ENCODE measurements at places on chromosomes 16 and 17.

DNA sequence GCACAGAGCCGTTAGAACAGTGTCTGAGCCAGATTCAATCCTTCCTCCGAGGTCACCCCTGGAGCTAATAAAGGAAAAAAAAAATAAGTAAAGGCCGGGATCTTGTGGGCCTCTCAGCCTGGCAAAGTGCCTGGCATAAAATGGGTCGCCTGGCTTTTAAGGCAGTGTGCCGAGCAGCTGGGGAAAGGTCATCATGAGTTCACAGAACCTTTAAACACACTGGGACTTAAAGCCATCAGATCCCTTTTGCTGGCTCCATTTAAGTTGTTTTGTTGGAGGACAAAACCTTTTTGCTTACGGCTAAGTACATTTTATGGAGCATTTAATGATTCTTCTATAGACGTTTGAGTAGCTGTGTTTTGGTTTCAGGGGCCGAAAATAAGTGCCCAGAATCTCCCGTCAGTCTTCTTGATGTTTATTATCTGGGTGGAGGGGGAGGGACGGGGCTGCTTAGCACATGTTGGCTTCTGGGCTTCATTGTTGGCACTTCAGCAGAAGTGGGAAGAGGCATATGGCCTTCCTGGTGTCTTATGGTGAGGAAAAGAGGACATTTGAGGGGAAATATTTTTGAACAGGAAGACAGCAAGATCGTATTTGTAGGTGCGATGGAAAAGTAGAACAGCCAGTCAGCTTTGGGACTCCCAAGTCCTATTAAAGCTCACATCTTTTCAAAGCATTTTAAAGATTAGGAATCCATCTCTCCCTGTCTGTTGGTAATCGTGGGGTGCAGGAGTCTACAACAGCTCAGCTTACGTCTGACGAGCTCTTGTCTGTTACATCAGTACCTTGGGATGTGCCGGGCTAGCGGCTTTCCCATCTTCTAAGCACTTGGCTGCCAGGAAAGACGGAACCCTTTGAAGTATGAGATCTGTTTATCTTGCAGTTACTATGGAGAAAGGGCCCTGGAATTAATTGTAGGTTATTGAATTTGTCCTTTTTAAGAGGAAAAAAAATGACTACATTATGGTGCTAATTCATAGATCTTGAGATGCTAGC lies 31.1 kb downstream of the RBFOX1 start:
- DNase-seq: no peak

DNA sequence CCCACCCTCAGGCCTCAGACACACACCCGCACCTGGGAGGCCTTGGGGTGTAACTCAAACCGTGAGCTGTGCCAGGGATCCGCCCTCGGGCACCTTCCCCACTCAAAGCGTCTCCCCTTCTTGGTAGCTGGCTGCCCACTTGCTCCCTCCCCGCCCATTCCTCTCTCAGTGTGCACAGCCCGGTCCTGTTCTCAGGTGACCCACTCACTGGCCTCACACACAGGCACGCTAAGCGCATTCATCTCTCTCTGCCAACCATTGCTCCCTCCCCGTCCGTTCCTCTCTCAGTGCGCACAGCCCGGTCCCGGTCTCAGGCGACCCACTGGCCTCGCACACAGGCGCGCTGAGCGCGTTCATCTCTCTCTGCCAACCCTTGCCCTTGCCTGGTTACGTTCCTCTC lies 20.8 kb downstream of the WDR45B start:
- DNase-seq: no peak

- DNase-seq: no peak
Measured at GRCh38 chr17:62398891-62399290, 18.5 kb downstream of the EFCAB3 start.

- no peak for DNase-seq
Measured at GRCh38 chr16:11067697-11068141, 123.4 kb downstream of the CLEC16A start.

GRCh38 chr17:17677299-17678040 lies 3.8 kb upstream of the RAI1 start:
- DNase-seq: no peak

DNA sequence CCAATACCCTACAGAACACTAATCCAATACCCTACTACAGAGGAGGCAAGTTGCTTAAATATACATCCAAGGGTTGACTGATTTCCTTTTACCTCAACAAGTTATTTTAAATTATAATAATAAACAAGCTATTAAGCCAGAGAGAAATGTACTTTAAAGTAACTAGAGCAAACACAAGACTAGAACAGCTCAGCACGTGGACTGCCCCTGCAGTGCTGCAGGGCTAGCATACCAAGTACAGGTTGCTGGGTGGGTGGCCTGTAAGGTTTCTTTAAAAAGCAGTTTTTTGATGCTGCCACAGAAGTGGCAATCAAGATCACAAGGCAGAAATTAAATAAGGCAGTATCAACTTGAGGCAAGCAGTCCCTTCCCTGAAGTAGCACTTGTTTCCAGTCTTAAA lies 63.5 kb downstream of the PARN start:
- DNase-seq: no peak

DNA sequence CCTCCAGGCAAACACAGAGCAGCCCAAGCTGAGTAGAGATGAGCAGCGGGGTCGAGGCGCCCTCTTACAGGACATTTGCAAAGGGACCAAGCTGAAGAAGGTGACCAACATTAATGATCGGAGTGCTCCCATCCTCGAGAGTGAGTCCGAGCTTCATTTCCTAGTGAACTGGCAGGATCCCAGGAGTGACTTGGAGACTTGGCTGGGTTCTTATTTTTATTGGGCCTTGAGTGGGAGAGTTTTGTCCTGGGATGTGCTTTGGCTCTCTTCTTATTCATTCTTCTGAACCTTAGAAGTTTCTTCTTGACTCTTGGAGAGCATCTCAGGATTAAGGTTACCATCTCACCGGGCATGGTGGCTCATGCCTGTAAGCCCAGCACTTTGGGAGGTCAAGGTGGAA lies 27.2 kb upstream of the CDC6 start:
- DNase-seq: no peak

- DNase-seq: no peak
Measured at GRCh38 chr17:81228420-81228819, 5.7 kb upstream of the CEP131 start.

DNA sequence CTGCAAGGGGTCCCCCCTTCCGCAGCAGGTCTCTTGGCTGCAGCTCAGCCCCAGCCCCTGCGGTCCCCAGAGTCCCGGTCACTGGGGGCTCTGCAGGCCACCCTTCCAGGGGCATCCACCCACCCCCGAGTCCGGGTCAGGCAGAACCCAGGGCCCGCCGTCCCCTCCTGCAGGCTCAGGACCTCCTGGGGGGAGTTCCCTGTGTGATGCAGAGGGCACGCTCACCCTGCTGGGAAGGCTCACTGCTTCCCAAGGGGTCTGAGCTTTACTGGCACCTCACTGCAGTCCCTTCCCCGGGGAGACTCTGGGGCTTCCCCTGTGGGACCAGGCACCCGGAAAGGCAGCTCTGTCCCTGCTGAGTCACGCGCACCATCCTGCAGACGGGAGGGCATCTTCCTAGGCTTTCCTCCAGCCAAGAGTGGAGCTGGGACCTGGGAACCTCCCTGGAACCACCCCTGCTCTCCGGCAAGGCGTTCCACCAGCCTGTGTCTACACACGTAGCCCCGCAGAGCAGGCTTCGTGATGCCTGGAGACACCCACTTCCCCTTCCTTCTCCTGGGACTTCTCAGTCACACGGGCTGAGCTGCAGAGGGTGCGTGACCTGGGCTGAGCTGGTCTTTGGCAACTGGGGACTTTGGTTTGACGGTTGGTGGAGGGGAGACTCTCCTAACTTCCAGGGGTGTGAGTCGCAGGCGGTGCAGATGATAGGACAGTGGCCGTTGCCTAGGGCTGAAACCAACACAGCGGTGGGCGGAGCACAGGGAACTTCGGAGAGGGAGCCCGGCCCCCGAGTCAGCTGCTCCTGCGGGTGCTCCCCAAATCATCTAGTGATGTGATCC lies 23.4 kb downstream of the SLC25A10 start:
- DNase-seq: no peak

GRCh38 chr17:77106874-77107358 lies 33.9 kb upstream of the SEC14L1 start:
- DNase-seq: no peak

DNA sequence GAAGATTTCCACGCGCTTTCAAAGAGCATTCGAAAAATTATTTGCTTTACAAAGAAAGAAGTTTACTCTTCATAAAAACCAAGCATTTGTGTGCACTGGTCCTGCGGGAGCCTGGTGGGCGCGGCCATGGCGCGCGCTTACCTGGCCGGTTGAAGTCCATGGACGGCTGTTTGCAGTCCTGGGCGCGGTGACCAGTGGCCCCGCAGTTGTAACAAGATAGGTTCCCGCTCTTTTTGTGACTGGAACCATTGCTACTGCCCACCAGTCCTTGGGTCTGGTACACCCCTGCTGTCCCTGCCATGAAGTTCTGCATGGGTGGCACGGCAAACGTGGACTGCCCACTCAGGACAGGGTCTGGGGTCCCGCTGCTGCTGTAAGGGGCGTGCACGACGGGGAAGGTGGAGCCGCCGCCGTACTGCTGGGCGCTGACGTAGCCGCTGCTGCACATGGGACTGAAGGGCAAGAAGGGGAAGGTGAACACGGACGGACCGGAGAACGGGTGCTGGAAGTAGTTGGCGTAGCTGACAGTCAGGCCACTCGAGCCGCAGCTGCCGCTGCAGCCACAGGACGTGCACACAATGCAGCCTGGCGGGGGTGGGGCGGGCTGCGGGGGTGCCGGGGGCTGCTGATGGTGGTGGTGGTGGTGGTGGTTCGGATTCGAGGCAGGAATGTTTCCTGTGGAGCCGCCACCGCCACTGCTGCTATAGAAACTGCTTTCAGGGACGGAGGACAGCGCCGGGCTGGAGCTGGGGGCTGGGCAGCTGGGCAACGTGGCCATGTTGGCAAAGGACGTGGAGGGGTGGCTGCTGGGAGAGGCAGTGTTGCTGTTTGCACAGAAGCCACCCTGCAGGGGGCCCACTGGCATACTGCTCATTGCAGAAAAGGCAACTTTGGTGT lies 19.5 kb downstream of the MAP1LC3B start:
- no peak for DNase-seq

DNA sequence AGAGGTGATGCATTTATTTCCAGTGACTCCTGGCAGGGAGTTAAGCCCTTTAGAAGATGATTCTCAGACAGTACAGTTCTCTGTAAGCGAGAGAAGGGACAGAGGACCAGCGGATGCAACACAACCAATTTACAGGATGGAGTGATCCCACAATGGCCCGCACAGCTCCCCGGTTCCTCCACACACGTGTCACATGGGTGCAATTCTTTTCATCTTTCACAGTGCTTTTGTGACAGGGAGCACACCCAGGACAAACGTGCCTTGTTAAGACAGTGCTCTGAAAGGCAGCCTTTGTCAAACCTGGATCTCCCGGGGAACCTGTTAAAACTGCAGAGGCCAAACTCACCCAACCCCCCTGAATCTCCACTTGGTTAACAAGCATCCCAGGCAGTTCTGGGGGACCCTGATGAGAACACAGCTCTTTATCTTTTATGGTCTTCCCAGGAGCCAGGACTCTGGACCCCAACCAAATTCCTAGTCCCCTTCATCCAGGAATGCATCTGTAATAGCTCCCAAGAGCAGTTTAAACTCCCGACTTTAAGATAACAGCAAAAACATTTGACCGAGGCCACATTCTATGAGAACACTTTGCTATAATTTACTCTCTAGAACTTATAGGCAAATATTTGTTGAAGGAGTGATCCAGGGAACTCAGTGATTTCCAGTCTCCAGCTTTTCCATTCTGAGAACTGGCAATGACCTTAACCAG lies 134.9 kb upstream of the CDH5 start:
- no peak for DNase-seq

- no peak for DNase-seq
Measured at GRCh38 chr17:68740555-68741447, 139.6 kb upstream of the FAM20A start.

GRCh38 chr17:75694536-75694935 lies 26.7 kb upstream of the ITGB4 start:
- no peak for DNase-seq

- DNase-seq: no peak
Measured at GRCh38 chr17:20120836-20121235, 111.7 kb downstream of the SPECC1 start.

DNA sequence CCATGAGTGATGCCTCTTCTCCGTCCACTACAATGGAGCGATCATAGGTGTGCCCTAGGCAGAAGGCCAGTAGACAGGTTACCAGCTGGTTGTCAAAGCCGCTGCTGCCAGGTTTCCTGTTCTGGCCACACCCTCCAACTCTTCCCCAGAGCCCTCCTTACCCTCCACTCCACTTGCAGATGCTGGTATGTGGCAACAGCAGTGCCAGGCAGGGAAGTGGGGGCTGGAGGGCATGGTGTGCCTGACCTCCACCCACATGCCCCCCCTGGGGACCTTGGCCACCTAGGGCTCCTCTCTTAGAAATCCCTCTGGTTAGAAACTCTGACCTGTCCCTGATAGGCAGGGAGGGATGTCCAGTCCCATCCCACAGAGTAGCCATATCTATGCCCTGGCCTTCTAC lies 1.5 kb downstream of the RRAD start:
- DNase-seq: no peak

DNA sequence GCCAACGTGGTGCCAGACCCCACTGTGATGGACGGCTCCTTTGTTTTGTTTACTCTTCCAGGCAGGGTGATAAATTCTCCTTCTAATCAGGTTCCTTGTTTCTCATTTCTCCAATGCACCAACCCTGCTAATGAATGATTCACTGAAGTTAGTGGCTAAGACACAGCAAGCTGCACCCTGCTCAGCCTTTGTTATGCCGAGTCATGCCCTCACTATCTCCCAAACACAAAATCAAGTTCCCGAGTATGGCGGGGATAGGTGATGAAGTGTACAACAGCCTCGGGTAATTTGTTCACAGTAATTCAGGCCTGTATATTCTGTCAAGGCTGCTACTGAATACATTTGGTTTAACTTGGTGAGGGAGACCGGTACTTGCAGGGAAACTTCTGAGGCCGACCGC lies 83.8 kb upstream of the HS3ST4 start:
- no peak for DNase-seq

DNA sequence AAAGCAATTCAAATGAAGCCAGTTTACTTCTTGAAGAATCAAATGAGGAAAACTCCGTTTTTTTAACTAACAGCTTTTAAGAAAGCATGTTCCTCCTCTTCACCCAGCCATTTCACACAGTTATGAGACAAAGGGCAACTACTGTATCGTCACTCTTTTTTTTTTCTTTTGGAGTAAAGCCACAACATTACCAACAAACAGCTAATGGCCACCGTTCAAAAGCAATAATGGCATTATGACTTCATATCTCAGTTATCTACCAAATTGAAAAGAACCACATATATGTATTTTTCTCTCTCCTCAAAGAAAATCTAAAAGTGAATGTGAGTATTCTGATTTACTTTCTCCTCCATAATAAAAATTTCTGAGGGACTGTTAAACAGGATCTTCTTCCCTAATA lies 14.5 kb downstream of the GRB2 start:
- DNase-seq: no peak

DNA sequence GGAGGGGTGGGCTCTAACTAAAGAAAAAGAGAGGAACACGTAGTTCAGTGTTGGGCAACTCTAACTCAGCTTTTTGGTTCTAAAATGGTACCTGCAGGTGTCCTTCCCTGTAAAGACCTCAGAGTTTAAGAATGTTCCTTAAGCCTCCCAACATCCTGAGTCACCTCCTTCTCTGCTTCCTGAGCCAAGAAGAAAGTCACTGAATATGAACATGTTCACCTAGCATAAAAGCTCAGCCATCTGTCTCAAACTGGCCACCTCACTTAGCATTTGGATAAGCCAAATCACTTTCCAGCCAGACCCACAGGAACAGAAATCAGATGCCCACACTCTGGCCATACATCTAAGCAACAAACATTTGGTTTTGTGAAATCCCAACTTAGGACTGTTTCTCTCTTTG lies 3.7 kb downstream of the TMEM98 start:
- DNase-seq: no peak
